ENCODE measurements at places on chromosomes 3 and 15. TPM values are rescaled to one million over a fixed set of nuclear protein-coding genes. Genes with fewer than 3 reads are reported as not detected.

- no peak for DNase-seq
Observed at GRCh38 chr3:39413691-39414420, 7.3 kb downstream of the RPSA start.

- no peak for DNase-seq
Observed at GRCh38 chr3:119918992-119919933, 137.4 kb downstream of the NR1I2 start.

DNA sequence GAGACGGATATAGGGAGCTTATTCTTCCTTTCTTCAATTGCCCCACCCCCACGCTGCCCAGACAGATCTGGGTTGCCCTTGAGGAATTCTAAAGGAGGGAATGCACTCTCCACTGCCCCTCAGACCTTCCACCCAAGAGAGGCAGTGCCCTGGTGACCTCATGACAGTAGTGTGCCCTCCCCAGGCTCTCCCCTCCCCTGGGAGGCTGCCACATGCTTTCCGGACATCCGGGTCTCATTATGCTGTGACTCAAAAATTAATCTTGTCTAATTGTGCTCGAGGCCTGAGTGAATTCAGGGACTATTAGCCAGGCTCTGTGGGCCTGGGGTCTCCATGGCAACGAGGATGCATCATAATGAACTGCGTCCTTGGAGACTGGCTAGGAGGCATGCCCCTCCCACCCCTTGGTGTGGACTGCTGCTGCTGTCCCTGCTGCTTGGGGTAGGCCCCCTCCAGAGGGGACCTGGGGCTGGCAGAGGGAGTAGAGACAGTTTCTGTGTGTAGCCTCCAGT, 20.8 kb downstream of the CORO2B start:
- DNase-seq = no peak

Gene PIGBOS1
- total RNA-seq = 8.6 TPM

Gene FLNB
- 505 TPM for total RNA-seq
